ENCODE measurements at places on chromosomes 4 and X. TPM values are rescaled to one million over a fixed set of nuclear protein-coding genes. Genes with fewer than 3 reads are reported as not detected.

The L1CAM gene
- total RNA-seq, result 0.57 TPM

The SOX3 gene
- total RNA-seq, result not detected

The NLGN3 gene
- total RNA-seq, result 0.60 TPM

The CENPVL1 gene
- not detected for total RNA-seq

The PCDH18 gene
- 0.05 TPM for total RNA-seq
